ENCODE measurements at places on chromosomes 7 and 10.

DNA sequence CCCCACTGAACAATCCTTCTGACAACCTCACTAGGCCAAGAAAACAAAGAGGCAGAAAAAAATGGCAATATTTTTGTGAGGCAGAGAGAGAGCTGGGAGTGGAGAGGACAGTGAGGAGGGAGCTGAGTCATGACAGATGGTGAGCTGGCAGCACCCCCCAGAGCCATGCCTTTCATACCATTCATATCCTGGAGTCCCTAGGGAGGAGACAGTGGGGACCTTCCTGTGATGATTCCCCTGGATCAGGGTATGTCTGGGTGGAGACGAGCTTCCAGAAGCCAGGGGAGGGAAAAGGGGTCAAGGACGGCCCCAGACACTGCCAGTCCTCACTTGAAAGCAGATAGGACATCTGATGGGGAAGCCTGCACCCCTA lies 160.5 kb downstream of the ADAM12 start:
- H3K27me3 ChIP-seq, result no peaks in the 10 kb centered on the region
- H3K27ac ChIP-seq, result no peak overlapping the region
- DNase-seq, result no peak
- H3K36me3 ChIP-seq, result peaks cover 3% of the 10 kb centered on the region
- H3K4me3 ChIP-seq, result no peak overlapping the region

DNA sequence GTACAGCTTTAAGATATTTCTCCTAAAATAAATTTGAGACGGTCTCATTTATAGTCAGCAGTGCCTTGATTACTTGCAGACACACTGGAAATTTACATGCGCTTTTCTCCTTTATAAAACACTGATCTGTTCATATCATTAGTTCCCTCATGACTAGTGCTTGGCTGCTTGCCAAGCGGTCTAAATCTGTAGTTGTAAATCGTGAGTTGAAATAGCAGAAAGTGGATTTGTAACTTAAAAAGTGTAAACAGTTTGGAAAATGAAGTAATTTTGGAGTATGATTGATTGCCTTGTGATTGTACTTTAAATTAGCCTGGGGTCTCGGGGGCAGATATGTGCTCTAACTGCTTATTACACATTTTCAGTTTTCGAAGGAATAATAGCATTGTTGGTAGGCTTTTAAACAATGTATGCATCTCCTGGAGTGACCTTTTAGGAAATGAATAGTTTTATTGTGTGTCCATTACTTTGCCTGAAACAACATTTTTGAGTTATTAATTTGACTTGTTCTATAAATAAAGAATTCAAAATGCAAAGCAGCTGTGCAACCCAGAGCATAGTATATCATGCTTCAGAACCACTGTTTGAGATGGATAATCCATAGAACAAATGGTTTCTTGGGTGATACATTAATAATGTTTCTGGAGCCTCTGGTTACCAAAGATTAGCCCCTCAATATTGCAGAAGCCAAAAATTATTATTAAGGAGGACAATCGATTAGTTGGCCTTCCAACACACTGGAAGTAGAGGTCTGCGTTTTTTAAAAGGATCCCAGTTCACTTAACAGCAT lies 73.3 kb downstream of the ARID5B start:
- H3K27me3 ChIP-seq, result no peaks in the 10 kb centered on the region
- DNase-seq, result no peak
- H3K27ac ChIP-seq, result no peak overlapping the region
- peaks cover 1% of the 10 kb centered on the region for H3K36me3 ChIP-seq
- H3K4me1 ChIP-seq, result peaks cover 4% of the 10 kb centered on the region

DNA sequence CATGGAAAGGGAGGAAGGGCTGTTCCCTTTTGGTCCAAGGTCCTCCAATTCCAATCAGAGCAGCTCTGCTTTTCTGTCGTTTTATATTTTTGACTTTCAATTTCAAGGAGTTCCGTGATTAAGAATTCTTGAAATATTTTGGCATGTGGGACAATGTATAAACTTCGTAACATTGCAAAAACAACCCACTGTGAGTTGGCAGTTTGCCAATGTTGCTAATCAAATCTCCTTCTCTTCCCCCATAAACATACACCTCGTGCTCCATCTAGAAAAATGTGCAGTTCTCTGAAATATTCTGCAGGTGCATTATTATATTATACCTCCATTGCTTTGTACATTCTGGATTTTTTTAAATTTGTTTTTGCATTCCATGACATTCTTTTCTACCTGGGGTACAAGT lies 49.8 kb downstream of the POU6F2 start:
- H3K27ac ChIP-seq, result no peak overlapping the region
- no peak for DNase-seq
- no peaks in the 10 kb centered on the region for H3K4me1 ChIP-seq
- H3K4me3 ChIP-seq, result no peak overlapping the region

DNA sequence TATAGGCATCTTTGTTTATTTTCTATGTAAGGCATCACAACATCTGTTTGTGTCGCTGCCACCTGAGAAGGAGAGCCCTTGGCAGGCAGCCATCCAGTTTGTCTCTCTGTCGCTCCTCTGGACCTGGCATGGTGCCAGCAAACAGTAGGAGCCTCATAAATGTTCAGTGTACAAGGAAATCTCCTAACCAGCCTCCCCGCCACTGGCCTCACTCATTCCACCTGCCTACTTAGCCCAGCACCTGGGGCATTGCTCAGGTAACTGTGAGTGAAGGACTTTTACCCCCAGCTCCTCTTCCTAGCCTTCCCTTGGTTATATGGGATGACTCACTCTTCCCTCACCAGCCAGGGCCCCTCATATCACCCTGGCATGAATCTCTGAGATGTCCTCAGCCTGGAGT lies 61.7 kb upstream of the NPTX2 start:
- H3K4me3 ChIP-seq, result no peak overlapping the region
- H3K27ac ChIP-seq, result no peak overlapping the region
- peaks cover 3% of the 10 kb centered on the region for H3K36me3 ChIP-seq

DNA sequence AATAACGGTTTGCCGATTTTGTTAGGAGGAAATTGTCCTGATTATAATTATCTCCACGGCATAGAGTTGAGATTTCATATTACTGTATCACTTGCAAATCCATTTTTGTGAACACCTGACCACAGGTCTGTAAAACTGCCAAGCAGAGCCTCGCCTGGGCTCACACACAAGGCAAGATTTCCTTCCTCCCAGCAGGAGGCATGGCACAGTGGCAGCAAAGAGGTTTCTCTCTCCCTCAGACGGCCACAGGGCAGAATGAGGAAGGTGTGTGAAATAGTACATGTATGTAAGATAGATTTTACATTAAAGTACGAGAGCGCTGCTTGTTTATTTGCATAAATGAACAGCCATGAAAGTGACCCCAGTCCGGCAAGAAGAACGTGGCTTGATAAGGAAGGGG lies 130.1 kb downstream of the CELF2 start:
- H3K4me1 ChIP-seq, result peaks cover 95% of the 10 kb centered on the region
- peak overlapping the region; percentile 85 for H3K4me3 ChIP-seq
- no peak for DNase-seq
- peak overlapping the region; percentile 98 for H3K27ac ChIP-seq

- H3K36me3 ChIP-seq, result no peaks in the 10 kb centered on the region
- peak; percentile 21 for DNase-seq
- no peak overlapping the region for H3K27ac ChIP-seq
- H3K4me1 ChIP-seq, result peaks cover 46% of the 10 kb centered on the region
Measured at GRCh38 chr10:62183442-62183841, 85.2 kb downstream of the RTKN2 start.

GRCh38 chr7:120733835-120734234 lies 124.1 kb downstream of the TSPAN12 start:
- no peak overlapping the region for H3K4me3 ChIP-seq
- H3K4me1 ChIP-seq, result no peaks in the 10 kb centered on the region
- no peaks in the 10 kb centered on the region for H3K27me3 ChIP-seq
- H3K36me3 ChIP-seq, result no peaks in the 10 kb centered on the region
- DNase-seq, result no peak

- no peak overlapping the region for H3K27ac ChIP-seq
- H3K4me3 ChIP-seq, result no peak overlapping the region
- H3K4me1 ChIP-seq, result no peaks in the 10 kb centered on the region
- no peaks in the 10 kb centered on the region for H3K27me3 ChIP-seq
- H3K36me3 ChIP-seq, result no peaks in the 10 kb centered on the region
- DNase-seq, result no peak
Measured at GRCh38 chr7:110358028-110358427, 732.9 kb upstream of the LRRN3 start.

- no peaks in the 10 kb centered on the region for H3K27me3 ChIP-seq
- no peak overlapping the region for H3K4me3 ChIP-seq
- no peak for DNase-seq
- peaks cover 26% of the 10 kb centered on the region for H3K4me1 ChIP-seq
- peaks cover 28% of the 10 kb centered on the region for H3K36me3 ChIP-seq
- H3K27ac ChIP-seq, result peak overlapping the region; percentile 80
Measured at GRCh38 chr7:50409856-50410745, 40.0 kb downstream of the FIGNL1 start.

DNA sequence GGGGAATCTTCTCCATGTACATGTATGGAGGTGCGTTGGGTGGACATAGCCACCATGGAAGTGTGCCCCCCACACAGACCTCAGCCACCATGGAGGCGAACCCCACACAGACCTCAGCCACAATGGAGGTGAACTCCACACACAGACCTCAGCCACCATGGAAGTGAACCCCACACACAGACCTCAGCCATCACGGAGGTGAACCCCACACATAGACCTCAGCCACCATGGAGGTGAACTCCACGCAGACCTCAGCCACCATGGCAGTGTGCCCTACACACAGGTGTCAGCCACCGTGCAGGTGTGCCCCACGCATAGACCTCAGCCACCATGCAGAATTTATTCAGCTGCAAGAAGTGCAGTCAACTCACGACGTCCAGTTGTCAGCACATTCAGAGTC lies 339.7 kb downstream of the ACTR3B start:
- H3K27me3 ChIP-seq, result no peaks in the 10 kb centered on the region
- no peaks in the 10 kb centered on the region for H3K4me1 ChIP-seq
- DNase-seq, result no peak
- H3K27ac ChIP-seq, result no peak overlapping the region
- no peak overlapping the region for H3K4me3 ChIP-seq

GRCh38 chr7:33807155-33807530 lies 98.2 kb upstream of the BMPER start:
- H3K27me3 ChIP-seq, result no peaks in the 10 kb centered on the region
- DNase-seq, result no peak
- H3K36me3 ChIP-seq, result no peaks in the 10 kb centered on the region

DNA sequence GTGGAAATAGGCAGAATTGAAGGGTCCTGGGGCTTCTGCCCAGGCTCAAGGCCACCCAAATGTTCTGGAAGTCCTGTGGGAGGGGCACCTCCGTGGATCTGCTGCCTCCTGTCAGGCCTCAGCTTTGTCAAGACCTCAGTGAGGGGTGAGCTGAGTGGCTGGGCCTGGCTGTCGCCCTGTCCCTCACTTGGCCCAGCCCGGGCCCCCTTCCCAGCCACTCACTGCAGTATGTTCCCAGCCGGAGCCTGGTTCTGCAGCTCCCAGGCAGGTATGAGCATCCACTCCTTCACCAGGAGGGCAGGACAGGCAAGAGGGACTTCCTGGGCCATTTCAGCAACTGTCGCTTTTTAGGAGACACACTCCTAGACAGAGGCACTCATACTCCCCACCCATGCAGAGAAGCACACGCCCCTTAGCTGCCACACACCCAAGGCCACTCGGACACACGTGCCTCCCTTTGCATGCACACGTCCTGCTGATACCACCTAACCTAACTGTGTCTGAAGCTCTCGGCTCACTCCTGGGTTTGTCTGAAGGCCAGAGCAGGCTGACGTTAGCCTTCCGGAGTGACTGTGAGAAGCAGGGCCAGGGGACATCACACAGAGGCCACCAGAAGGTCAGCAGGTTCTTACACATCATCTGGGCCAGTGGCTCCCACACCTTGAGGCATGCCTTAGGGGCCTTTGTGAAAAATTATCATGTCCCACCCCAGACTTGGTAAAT lies 72.2 kb upstream of the COL13A1 start:
- peaks cover 19% of the 10 kb centered on the region for H3K27me3 ChIP-seq
- H3K36me3 ChIP-seq, result no peaks in the 10 kb centered on the region
- H3K4me3 ChIP-seq, result no peak overlapping the region
- peaks cover 9% of the 10 kb centered on the region for H3K4me1 ChIP-seq
- DNase-seq, result no peak

- no peak overlapping the region for H3K27ac ChIP-seq
- no peak overlapping the region for H3K4me3 ChIP-seq
- H3K36me3 ChIP-seq, result peaks cover 9% of the 10 kb centered on the region
- no peaks in the 10 kb centered on the region for H3K27me3 ChIP-seq
- peaks cover 19% of the 10 kb centered on the region for H3K4me1 ChIP-seq
Measured at GRCh38 chr10:132559538-132559937, 22.0 kb downstream of the INPP5A start.

- no peak overlapping the region for H3K27ac ChIP-seq
- no peak overlapping the region for H3K4me3 ChIP-seq
- no peak for DNase-seq
- no peaks in the 10 kb centered on the region for H3K27me3 ChIP-seq
Measured at GRCh38 chr7:11466517-11467105, 365.4 kb downstream of the THSD7A start.

Data from effector memory CD8-positive, alpha-beta T cell (primary cell).